ENCODE measurements at places on chromosomes 4 and X.

- DNase-seq, result no peak
Observed at GRCh38 chrX:28639451-28639850, 52.2 kb downstream of the IL1RAPL1 start.

- no peak for DNase-seq
Observed at GRCh38 chrX:9816084-9816700, 30.0 kb downstream of the SHROOM2 start.

- no peak for DNase-seq
Observed at GRCh38 chr4:145679520-145679919, 426 bp upstream of the C4orf51 start.

DNA sequence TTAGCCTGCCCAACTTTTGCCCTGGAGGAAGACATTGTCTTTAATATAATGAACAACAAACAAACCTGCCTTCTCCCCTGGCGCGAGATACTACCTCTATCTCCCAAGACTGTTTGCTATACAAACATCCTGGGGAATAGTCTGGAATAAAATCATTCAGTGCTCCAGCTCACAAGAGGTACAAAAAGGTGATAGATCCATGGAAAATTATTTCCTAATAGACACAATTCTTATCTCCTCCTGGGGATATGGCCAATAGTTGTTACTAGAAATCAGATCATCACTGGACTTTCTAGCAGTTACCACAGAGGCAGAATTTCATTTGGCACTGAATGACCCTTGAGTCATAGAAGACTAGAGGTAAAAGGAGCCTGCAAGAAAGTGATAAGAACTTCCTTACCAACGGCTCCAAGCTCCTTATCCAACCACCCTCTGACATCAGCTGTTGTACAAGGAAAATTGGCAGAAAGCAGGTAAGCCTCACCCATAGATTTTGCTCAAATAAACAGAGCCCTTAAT lies 38.1 kb downstream of the MID1 start:
- no peak for DNase-seq

DNA sequence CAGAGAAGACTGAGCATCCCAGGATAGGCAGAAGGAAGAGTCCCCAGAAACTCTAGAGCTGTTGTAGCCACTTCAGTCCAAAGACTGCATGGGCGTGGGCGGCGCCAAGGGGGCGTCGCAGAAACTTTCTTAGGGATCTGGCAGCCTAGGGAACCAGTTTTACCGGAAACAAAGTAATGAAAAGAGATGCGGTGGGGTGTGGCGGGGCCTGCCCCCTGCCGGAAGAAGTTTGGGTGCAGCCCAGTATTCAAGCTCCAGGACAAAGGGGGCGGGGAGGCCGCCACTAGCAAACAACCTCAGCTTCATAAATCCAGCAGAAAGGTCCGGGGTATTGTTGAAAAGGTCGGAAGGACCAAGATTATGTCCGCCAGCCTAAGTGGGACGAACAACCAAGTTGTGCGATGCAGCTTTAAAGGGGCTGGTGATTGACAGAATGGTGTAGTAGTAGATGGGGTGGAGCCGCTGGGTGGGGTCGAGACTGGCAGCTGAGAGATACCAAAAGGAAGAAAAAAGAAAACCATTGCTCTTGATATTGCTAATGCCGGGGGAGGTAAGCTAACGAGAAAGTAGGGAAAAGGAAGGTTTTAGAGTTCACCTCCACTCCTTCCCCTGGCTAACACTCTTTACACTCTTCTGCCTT lies 190.5 kb downstream of the RRAGB start:
- peak; percentile 40 for DNase-seq

DNA sequence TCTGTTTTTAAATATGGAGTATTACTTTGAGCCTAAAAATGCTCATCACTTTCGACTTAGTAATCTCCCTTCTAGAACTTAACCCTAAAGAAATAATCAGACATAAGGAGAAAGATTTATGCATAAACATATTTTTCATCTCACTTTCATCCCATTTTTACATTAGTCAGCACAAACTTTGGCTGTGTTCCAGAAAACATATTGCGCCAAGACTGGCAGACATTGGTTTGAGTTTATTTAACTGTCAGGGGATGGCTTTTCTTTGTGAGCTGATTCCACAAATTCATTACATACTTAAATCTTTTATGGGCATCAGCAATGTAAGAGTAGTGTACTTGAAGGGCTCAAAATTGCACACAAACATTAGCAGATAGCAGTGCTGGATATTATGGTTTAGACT lies 23.7 kb downstream of the MAOA start:
- DNase-seq, result no peak

DNA sequence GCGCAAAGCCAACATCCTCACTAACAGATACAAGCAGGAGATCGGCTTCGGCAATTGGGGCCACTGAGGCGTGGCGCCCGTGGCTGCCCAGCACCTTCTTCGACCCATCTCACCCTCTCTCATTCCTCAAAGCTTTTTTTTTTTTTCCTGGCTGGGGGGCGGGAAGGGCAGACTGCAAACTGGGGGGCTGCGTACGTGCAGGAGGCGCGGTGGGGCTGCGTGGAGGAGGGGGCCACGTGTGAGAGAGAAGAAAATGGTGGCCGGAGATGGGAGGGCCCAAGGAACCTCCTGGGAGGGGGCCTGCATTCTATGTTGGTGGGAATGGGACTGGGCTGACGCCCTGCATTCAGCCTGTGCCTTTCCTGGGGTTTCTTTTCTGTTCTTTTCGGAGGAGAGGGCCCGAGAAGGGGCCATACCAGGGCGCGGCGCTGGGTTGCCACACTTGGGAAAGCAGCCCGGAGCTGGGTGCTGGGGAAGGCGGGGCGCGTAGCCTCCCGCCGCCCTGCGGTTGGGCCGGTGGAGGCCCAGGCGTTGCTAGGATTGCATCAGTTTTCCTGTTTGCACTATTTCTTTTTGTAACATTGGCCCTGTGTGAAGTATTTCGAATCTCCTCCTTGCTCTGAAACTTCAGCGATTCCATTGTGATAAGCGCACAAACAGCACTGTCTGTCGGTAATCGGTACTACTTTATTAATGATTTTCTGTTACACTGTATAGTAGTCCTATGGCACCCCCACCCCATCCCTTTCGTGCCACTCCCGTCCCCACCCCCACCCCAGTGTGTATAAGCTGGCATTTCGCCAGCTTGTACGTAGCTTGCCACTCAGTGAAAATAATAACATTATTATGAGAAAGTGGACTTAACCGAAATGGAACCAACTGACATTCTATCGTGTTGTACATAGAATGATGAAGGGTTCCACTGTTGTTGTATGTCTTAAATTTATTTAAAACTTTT lies 4.5 kb downstream of the MID1IP1 start:
- peak; percentile 65 for DNase-seq

- no peak for DNase-seq
Observed at GRCh38 chr4:76998251-76998901, 48.8 kb downstream of the SEPTIN11 start.

Measured in naive thymus-derived CD4-positive, alpha-beta T cell (primary cell).